ENCODE measurements at places on chromosomes 5 and 9.

DNA sequence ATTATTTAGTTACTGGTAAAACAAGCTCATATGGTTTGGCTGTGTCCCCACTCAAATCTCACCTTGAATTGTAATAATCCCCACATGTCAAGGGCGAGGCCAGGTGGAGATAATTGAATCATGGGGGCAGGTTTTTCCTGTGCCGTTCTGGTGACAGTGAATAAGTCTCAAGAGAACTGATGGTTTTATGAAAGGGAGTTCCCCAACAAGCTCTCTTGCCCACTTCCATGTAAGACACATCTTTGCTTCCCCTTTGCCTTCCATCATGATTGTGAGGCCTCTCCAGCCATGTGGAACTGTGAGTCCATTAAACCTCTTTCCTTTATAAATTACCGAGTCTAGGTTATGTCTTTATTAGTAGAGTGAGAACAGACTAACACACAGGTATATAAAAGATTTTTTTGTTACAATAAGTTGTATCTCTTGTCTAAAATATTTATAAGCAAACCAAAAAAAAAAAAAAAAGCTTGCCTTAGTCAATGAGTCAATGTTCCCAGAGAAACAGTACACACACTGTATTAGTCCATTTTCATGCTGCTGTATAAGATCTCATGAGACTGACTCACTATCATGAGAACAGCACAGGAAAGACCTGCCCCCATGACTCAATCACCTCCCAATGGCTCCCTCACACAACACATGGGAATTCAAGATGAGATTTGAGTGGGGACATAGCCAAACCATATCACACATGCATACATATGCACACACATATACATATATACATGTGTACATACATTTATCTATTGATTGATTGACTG lies 138.3 kb downstream of the BASP1 start:
- no peak for DNase-seq

- DNase-seq, result peak; percentile 55
Observed at GRCh38 chr9:76403352-76403751, 9.1 kb upstream of the RFK start.

GRCh38 chr9:107708791-107709190 lies 219.2 kb upstream of the KLF4 start:
- DNase-seq, result no peak

DNA sequence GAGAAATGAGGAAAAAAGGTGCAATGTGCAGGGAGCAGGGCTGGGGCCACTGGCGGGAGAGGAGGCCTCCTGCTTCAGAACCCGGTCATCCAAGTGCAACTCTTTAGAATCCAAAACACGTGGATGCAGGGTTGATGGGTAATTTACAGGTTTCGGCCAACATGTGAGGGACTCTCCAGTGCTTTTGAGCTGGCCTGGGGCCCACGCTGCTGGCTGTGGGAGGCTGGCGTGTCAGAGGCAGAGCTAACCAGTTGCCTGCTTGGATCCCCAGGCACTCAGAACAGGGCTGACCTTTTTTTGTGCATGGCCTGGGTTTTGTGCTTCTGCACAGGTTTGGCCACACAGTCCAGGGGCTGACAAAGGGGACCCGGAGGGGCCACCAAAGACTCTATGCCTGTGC lies 61.6 kb downstream of the GADD45G start:
- no peak for DNase-seq

GRCh38 chr5:133109655-133110483 lies 58.1 kb downstream of the HSPA4 start:
- DNase-seq, result no peak

DNA sequence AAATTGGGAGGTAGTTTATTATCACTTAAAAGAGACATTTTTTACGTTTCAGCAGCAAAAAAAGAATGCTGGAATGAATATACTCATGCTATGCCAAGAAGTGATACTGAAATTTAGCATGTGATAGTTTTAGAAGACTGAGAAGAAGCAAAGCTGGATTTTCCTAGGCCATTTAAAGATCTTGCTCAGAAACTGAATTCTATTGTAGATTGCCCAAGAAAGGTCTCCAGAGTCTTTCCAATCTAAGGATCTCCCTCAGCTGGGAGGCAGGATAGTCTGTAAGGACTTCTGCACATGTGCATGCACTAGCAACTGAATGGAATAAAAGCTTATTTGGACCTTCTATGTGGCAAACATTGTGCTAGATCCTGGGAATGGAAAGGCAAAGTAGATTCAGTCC lies 334.5 kb downstream of the DTWD2 start:
- DNase-seq, result no peak

GRCh38 chr5:174608631-174609097 lies 115.7 kb upstream of the MSX2 start:
- no peak for DNase-seq

DNA sequence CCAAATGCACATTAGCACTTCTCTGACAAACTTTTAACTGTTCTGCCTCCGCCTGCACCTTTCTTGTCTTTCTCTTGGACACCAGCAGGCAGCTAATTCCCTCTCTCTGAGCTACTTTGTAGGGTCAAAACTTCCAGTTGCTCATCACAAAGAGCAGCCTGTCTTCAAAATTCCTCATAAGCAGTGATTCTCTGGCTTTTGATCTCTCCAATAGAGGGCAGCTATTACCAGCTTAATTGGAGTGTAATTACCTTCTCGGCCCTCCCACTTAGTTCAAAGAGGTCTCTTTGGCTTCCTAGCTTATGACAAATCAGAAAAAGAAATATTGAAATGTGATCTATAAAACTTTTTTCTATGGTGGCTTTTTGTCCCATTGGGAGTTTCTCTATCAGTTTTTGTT lies 43.6 kb upstream of the RAD23B start:
- DNase-seq, result no peak

DNA sequence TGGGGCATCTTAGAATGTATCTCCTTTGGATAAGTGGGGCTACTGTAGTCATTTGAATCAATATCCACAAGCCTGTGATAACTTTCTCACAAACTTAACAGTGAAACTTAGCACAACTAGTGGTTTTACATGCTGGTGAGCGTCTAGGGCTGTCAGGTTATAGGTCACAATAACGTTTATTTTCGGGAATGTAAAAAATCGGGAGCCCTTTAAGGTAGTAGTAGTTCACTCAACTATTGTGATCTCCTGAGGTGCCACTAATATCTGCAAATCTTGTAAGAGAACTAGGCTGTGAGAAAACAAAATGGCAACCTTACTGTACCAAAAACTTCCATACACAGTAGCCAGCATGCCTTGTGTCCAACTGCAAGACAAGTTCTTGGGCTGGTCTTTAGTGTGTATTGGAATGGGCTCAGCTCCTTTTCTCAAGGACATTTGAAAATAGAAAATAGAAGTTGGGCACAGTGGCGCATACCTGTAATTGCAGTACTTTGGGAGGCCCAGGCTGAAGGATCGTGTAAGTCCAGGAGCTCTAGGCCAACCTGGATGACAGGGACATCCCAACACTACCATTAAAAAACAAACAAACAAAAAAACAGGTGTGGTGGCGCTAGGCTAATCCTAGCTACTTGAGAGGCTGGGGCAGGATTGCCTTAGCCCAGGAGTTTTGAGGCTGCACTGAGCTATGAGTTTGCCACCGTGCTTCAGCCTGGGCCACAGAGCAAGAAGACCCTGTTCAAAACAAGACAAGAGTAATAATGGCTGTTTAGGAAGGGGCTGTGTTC lies 5.2 kb upstream of the PKN3 start:
- DNase-seq, result no peak

- DNase-seq, result no peak
Observed at GRCh38 chr5:112907166-112907631, 14.8 kb downstream of the REEP5 start.
